Body of pancreas (tissue), 4 donors: ENCODE measurements at places on chromosomes 4 and X. TPM values are rescaled to one million over a fixed set of nuclear protein-coding genes. Genes with fewer than 3 reads are reported as not detected.

Gene EIF4E
- total RNA-seq = 67.9 TPM

Gene KLF3
- total RNA-seq = 30.6 TPM

Gene SLC4A4
- total RNA-seq = 334 TPM

Gene GAGE12J
- total RNA-seq = not detected

Gene TMPRSS11B
- not detected for total RNA-seq

Gene RHOXF2B
- total RNA-seq = not detected

Gene MND1
- total RNA-seq = 1.0 TPM

Gene FGFR3
- total RNA-seq = 114 TPM

Gene IQCM
- total RNA-seq = not detected

Gene MAGEA11
- total RNA-seq = not detected

Gene SMIM20
- 0.99 TPM for total RNA-seq

Gene ZMAT1
- total RNA-seq = 18.8 TPM

Gene CSAG3
- total RNA-seq = not detected

Gene GLOD5
- total RNA-seq = not detected

Gene CCNB3
- 0.33 TPM for total RNA-seq

Gene GAGE13
- total RNA-seq = not detected

Gene ARAP2
- 12.5 TPM for total RNA-seq

Gene SMIM10
- 5.9 TPM for total RNA-seq

Gene TRPC5OS
- total RNA-seq = 0.26 TPM

Gene STOX2
- 15.0 TPM for total RNA-seq
